GM06990 (cell line): ENCODE measurements at places on chromosomes 11 and 22.
A peak's percentile ranks its signal among the peaks of the same experiment; 100 is the strongest.

GRCh38 chr11:94858012-94858705 lies 90.0 kb downstream of the AMOTL1 start:
- no peak for DNase-seq

DNA sequence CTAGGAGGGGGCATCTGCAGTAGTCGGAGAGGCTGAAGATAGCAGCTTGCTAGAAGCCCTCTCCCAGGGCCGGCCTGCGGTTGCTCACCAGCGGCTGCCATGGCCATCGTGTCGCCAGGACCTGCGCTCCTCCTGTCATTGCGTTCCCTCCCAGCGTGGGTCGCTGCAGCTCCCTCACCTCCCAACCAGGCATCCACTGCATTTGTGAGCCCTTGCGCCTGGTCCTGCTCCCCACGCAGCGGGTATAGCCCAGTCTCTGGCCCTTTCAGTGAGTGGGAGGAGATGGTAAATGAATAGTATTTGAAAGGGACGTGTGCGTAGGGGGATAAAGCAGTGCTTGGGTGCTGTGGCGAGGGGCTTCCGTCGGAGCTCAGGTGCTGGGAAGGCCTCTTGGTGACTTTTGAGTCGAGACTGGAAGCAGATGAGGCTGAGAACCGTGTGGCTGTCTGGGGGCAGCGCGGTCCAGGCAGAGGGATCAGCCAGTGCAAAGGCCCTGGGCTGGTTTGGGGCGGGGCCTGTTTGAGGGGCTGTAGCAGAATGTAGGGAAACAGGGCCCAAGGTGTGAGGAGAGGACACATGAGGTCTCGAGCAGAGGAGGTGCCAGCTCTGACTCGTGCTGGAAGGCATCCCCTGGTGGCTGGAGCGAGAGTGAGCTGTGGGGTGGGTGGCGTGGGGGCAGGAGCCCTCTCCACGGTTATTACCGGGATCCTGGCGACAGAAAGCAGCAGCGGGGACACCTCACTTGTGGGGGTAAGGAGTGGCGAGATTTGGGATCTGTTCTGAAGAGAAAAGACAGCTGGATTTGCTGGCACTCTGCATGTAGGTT lies 39.3 kb downstream of the LRP5 start:
- DNase-seq, result no peak

GRCh38 chr11:10592331-10592730 lies 23.9 kb upstream of the LYVE1 start:
- no peak for DNase-seq

- DNase-seq, result no peak
These were observed 7.7 kb upstream of the DGAT2 start for GRCh38 chr11:75760710-75761493.

DNA sequence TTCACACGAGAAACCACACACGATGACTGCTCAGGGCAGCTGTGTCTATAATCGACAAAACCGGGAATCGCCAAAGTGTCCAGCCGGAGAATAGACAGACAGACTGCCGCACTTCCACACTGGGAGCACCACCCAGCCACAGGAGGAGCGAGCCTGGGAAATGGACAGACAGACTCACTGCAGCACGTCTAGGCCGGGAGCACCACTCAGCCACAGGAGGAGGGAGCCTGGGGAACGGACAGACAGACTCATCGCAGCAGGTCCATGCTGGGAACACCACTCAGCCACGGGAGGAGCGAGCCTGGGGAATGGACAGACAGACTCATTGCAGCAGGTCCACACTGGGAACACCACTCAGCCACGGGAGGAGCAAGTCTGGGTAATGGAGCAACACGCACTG lies 137.2 kb downstream of the BRD1 start:
- DNase-seq, result peak; percentile 24

DNA sequence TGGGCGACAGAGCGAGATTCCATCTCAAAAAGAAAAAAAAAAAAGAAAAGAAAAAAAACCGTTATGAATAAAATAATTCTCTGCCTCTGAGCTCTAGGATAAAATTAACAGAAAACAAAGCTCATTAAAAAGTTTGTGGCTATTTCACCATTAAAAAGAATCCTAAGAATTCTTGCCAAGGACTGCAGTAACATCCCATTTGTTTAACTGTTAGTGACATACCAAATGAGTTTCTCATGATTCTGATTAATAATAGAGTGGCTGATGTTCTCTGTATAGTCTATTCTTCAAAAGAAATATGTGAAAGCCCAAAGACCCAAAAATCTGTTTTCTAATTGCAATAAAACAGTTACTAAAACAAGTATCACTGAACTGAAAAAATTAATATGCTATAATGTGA lies 19.7 kb downstream of the CLNS1A start:
- DNase-seq, result no peak

- DNase-seq, result no peak
These were observed 321.1 kb downstream of the AASDHPPT start for GRCh38 chr11:106398502-106399075.

- peak; percentile 46 for DNase-seq
These were observed 3.6 kb upstream of the OR2AT4 start for GRCh38 chr11:75100314-75100713.

GRCh38 chr11:27717801-27718229 lies 17.6 kb upstream of the BDNF start:
- no peak for DNase-seq

- no peak for DNase-seq
These were observed 80.8 kb downstream of the CACNA1I start for GRCh38 chr22:39651053-39651996.

DNA sequence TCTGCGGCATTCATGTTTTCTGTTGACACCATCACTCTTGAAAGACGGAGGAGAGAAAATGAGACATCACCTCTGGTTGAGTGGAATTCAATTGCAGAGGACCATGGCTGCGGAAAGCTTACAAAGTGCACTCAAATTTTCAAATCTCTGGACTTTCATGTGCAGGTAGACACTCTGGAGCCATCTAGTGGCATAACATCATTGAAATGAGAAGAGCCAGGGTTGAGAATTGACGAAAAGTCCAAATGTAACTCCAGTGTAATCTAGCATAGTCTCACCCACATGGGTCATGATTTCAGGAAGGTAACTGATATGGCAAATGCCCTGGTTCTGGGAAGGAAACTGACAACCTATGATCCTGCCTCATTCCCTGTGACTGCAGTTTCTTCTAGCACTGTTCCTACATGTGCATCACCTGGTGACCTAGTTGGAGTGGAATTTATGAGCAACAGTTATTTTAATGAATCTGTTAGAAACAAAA lies 687.8 kb downstream of the KCNA4 start:
- no peak for DNase-seq

DNA sequence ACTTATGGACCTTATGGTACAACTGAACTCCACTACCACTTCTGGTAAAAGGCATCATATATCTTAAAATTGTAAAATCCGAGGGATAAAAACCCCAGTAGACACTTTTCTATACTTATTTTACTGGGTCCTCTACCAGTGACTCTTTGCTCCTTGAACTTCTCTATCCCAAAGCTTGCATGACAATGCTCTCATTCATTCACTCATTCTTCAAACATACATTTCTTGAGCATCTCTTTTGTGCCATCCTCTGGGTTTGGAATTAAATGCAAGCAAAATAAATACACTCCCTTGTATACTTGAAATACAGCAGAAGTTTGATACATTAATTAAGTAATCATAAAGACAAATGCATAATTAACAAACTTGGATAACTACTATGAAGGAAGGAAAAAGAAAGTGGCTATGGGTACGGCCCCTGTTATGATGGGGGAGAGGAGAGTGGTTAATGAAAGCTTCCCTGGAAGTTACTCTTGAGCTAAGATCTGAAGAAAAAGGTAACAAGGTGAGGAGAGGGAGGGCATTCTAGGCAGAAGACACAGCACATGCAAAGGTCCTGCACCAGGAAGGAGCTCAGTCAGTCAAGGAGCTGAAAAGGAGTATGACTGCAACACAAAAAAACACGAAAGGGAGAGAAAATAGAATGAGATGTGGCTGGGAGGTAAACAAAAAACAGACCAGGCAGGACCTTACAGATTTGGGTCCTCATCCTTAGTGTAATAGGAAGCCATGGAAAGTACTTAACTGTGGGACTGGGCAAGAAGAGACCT lies 8.0 kb downstream of the MPZL3 start:
- DNase-seq, result no peak

DNA sequence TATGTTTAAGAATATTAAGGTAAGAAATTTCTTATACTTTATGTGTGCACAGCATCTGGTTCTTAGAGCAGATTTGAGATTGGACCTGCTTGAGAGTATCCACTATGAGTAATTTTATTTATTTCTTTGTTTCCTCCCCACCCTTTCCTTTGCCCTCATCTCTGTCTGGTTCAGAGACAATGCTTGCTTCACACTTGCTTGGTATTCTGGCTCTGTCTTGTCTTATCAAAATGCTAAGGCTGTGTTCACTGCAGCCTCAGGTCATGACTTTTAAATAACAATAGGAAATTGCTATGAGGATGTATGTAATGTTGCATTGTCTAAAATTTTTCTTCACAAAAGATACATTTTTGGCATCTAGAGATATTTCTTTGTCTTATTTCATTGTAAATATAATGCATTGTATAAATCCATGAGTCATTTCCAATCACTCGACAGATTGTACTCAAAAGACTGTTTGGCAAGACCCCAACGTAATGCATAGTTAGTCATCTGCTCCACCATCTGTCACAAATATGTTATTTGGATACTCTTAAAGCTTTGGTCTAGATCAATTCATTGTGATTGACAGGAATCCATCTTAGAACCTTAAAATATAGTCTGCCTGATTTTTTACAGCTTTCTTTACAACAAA lies 395.7 kb downstream of the AASDHPPT start:
- DNase-seq, result no peak

DNA sequence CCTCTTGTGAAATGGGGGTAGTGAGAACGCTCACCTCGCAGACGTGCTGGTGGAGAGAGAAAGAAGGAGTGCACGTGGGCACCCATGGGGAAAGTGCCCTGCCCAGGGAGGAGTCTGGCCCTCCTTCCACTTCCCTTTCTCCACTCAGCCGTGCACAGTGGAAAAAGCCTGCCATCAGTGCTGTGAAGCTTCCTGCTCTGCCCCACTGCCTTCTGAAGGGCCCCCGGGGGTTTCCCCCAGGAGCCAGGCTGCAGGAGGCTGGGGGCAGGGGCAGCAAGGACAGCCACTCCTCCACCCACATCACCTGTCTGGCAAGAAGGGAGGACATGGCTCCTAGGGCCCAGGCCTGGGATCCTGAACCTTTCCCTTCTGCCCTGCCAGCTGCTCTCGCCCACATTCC lies 7.6 kb downstream of the TP53I11 start:
- peak; percentile 37 for DNase-seq

DNA sequence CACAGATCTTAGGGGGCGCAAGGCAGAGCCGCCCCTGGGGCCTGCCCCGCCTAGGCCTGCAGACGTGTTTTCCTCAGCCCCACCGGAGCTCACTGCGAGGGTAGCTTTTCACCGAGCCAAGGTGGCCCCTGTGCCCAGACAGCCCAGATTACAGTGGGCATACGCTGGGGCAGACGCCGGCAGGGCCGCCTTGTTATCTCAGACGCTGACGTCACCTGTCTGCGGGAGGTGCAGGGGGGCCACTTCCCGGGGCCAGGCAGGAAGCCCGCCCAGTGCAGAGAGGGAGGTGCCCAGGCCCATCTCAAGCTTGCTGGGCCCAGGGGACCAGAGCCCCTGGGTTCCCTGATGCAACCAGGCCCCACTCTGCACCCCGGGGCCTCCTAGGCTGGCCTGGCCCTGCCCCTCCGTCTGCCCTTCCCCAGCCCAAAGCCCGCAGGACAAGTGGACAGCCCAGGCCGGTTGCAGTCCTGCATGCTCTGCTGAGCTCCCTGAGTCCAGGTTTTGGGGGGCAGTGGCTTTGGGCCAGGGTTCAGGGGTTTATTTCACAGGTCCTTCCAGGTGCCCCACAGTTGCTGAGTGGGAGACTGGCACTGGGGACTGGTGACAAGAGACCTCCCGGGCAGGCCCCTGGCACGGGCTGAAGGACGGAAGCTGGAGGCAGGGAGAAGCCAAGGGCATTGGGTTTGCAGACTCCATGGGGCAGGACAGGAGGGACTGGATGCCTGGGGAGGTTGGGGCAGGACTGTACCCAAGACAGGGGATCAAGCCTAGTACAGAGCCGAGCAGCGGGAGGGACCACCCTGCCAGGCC lies 38.6 kb downstream of the IGF2 start:
- DNase-seq, result no peak

- no peak for DNase-seq
These were observed 6.3 kb downstream of the SIK3 start for GRCh38 chr11:117091753-117092477.

- no peak for DNase-seq
These were observed 1.9 kb downstream of the CSNK2A3 start for GRCh38 chr11:11351042-11351586.

DNA sequence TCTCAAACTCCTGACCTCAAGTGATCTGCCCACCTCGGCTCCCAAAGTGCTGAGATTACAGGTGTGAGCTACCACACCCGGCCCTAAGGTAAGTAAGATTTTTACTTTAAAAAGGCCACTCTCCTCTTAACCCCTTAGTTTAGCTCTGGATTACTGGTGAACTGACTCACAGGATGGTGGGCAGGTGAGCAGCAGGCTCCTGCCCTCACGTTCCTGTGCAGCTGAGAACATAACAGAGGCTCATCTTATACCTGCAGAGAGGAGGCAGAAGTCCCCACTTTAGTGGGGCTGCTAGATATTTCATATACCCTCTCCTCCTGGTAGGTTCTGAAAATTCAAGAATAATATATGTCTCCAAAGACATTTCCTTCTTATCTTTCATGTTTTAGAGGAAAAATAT lies 17.1 kb upstream of the SERPIND1 start:
- no peak for DNase-seq

DNA sequence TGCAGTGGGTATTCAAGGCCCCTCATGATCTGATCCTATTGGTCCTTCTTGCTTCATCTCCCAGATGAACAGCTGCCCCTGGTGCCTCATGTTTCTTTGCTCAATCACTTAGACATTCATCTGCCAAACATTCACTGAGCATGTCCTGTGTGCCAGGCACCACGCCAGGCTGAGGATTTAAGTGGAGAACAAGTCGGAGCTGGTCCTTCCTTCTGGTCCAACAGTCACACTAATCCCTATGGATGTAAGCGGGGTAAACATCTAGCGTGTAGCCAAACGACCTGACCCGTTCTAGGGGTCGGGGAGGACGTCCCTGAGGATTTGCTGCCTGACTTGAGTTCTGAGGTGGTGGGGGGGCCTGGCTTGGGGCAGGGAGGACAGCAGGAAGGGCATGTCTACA lies 21.9 kb downstream of the ZMAT5 start:
- no peak for DNase-seq

DNA sequence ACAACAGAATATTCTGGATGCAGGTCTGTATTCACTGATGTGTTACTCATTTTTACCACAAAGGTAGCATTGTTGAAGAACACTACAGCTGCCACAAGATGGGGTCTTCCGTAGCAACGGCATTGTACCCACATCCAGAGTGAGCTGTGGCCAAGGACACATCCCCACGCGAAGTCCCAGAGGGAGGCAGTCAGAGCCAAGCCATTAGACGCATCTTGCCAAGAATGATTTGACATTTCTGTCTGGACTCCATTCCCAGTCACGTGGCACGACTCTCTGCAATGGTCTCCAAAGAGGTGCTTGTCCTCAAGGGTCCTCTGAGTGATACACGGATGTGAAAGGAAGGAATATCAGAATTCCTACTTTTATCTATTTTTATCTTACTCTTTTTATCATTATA lies 15.5 kb downstream of the OPCML start:
- no peak for DNase-seq

- no peak for DNase-seq
These were observed 119.1 kb upstream of the CSNK2A3 start for GRCh38 chr11:11472106-11472505.
